Melanocyte of skin (primary cell): ENCODE measurements at places on chromosomes 4 and X. TPM values are rescaled to one million over a fixed set of nuclear protein-coding genes. Genes with fewer than 3 reads are reported as not detected.

Gene PABPC4L
- under 0.01 TPM in 1 of 2 replicates, not detected in the other for total RNA-seq

Gene PRRG3
- total RNA-seq, result not detected in 2 replicates

Gene GAB3
- total RNA-seq, result 0.33 and 0.62 TPM in 2 replicates

Gene CDKN2AIP
- total RNA-seq, result 16.3 and 17.3 TPM in 2 replicates

Gene AADAT
- total RNA-seq, result 4.3 and 5.2 TPM in 2 replicates

Gene CT45A5
- total RNA-seq, result not detected in 2 replicates

Gene STK32B
- 3.1 and 8.7 TPM in 2 replicates for total RNA-seq

Gene NXF2B
- total RNA-seq, result not detected in 2 replicates

Gene SHROOM3
- total RNA-seq, result under 0.01 and 0.33 TPM in 2 replicates

Gene FAM47B
- total RNA-seq, result not detected in 2 replicates

Gene TMEM150C
- total RNA-seq, result under 0.01 and 0.15 TPM in 2 replicates

Gene PSAPL1
- total RNA-seq, result not detected in 2 replicates

Gene SPANXN5
- not detected in 2 replicates for total RNA-seq

Gene BEX2
- total RNA-seq, result 2.0 and 5.3 TPM in 2 replicates

Gene FAM90A26
- not detected in 2 replicates for total RNA-seq

Gene NUDT11
- total RNA-seq, result 2.8 and 7.6 TPM in 2 replicates

Gene ATOH1
- total RNA-seq, result not detected in 2 replicates
